ENCODE measurements at places on chromosomes 12 and 14.

- no peak for DNase-seq
Observed at GRCh38 chr12:132095520-132096409, 48.4 kb downstream of the DDX51 start.

DNA sequence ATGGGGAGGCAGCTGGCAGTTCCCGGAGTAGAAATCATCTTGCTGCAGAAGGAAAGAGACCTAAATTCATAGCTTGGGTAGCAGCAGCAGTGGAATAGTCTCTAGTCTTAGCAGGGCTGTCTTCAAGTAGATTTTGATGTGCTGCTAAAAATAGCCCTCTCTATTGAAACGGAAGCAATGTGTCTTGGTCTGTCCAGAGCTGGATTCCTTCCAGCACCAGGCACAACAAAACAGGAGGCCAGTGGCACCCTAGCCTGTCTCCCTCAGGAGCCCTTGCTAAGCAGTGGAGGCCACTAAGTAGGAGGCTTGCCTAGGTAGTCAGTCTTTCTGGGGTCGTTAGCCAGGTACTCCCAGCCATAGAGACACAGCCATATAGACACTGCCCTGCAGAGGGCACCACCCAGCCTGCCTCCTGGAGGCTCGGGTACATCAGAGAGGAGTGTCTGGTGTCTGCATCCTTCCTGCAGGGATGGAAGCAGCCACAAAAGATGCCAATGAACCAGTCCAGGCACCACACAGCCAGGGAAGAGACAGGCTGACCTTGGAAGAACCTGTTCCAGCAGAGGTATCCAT, 97.5 kb downstream of the CRACR2A start:
- peak; percentile 14 for DNase-seq

GRCh38 chr14:103710771-103711377, 4.4 kb downstream of the XRCC3 start:
- no peak for DNase-seq

- DNase-seq = no peak
Observed at GRCh38 chr12:100899301-100899700, 104.7 kb downstream of the ANO4 start.

GRCh38 chr14:61652526-61653262, 42.6 kb upstream of the HIF1A start:
- DNase-seq = peak; percentile 22

GRCh38 chr14:99733211-99733539, 49.1 kb downstream of the CYP46A1 start:
- no peak for DNase-seq

GRCh38 chr12:108634341-108634751, 652 bp upstream of the SELPLG start:
- peak; percentile 32 for DNase-seq

DNA sequence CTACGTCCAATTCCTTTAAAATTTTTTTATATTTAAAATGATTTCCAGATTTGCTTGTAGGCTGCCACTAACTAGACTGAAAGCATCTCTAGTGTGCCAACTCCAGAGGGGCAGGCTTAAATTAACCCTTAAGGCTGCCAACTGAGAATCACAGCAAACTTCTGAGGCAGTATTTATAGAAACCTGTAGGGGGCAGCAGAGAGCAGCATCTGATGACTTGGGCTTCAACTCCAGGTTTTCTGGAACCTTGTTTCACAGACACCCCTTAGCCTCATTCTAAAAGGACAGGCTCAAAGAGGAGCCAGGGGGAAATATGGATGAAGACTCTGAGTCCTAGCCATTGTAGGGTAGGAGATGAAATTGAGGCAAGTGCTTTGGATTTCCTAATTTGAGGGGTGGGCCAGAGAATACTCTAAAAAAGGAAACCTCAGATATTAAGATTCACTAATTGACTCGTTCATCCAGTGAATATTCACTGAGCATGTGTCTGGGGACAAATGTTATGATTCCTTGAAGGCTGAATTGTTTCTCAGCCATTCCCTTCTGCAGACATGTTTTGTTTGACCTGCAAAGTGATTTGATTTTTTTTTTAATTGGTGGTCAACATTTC, 63.3 kb upstream of the HSPB8 start:
- peak; percentile 35 for DNase-seq

DNA sequence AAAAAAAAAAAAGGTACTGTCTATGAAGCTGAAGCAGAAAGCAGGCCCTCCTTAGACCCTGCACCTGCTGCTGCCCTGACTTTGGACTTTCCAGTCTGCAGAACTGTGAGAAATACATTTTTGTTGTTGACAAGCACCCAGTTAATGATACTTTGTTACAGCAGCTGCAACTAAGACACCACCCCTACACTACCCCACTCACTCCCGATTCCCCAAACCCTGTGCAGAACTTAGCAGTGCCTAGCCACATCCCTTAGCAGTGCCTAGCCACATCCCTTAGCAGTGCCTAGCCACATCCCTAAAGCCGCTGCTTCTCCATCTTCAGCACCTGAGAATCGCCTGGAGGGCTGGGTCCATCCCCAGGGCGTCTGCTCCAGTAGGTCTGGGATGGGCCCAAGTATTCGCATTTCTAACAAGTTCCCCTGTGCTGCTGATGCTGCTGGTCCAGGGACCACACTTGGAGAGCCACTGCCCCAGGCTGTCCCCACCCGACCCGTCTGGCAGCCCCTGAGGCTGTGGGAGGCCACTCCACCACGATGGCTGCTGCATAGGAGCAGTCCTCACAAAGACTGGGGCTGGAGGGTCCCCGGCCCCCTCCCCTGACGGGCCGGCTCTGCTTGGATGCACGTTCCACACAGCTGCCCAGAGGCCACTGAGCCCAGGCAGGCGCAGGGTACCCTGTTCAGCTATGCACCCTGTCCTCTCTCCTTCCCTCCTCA, 10.8 kb upstream of the PPP1R13B start:
- DNase-seq = no peak

- DNase-seq = peak; percentile 81
Observed at GRCh38 chr14:96100161-96101064, 61.3 kb downstream of the C14orf132 start.

DNA sequence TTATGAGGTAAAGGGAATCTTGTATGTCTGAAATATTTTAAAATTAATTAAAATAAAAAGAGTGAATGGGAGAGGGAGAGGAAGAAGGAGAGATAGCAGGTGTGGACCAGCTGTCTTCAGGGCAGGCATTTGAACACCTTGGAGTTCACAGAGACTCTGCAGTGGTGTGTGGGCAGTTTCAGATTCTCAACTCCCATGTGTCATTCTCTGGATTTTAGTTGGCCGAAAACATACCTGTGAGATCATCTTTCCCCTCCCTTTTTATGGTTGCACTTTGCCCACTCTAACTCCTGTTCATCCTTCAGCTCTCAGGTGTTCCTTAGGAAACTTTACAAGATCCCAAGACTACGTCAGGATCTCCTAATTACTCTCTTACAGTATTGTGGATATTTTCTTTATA, 108.1 kb downstream of the ERC1 start:
- DNase-seq = no peak

DNA sequence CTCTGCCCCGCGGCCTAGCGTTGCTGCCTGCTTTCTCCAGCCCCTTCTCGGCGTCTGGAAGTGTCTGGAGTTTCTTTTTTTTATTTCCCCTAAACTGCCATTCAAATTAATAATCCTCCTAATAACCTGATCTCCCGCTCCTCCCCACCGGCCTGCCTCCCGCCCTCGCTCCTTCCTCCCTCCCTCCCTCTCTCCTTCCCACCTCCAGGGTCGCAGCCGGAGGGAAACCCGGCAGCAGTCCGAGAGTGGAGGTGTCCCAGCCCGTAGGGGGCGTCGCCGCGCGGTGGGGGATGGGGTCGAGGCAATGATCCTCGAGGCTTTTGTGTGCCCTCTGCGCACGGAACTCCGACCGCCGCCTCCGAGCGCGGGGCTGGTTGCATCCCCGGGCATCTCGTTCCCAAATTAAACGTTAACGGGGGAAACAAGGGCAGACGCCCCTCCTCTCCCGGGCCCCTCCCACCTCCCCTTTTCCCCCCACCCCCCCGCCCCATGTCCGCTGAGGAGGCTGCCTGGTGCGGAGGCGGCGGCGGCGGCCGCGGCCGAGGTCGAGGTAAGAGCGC, 1.0 kb upstream of the SOCS2 start:
- peak; percentile 58 for DNase-seq

GRCh38 chr14:50520947-50521815, 11.2 kb downstream of the MAP4K5 start:
- peak; percentile 87 for DNase-seq

- DNase-seq = peak; percentile 98
Observed at GRCh38 chr12:1474041-1474573, 120.3 kb downstream of the FBXL14 start.

GRCh38 chr12:2454601-2455177, 340.1 kb upstream of the FKBP4 start:
- DNase-seq = no peak

DNA sequence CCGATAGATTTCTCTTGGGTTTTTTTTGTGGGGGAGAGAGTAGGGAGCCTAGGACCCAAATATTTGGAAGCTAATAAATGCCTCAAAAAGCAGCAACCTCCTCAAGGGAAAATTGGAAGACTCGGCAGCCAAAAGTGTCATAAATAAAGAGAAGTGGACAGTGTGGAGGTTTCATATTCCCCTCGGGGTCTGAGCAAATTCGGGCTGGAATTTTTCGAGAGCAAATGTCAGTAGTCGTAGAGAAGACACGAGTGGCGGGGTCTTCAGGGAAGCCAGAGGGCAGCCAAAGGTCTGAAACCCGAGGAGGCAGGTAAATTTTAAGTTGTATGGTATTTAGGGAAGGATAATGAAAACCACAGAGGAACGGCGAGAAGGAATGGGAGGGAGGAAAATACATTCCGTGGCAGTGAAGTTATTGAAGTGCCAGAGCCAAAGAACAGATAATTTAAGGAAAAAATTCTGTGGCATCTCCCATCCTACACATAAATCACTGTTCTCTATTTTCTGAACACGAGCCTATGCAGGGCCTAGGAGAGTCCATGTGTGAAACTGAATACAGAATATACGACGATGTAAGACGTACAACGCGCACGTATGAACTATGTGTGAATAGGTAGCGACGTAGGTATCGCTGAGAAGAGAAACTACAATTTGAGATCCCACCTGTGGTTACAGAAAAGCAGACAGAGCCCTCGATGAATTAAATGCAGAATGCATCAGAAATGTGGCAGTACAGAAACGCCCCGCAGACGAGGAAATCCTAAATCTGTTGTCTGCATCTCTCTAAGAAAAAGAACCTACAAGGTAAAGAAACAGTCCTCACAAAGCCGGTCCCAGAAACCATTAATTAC, 12.9 kb downstream of the BCL11B start:
- peak; percentile 47 for DNase-seq

GRCh38 chr12:124750787-124751471, 112.7 kb downstream of the SCARB1 start:
- DNase-seq = no peak

GRCh38 chr12:65656891-65657351, 167.4 kb upstream of the HMGA2 start:
- DNase-seq = peak; percentile 98

DNA sequence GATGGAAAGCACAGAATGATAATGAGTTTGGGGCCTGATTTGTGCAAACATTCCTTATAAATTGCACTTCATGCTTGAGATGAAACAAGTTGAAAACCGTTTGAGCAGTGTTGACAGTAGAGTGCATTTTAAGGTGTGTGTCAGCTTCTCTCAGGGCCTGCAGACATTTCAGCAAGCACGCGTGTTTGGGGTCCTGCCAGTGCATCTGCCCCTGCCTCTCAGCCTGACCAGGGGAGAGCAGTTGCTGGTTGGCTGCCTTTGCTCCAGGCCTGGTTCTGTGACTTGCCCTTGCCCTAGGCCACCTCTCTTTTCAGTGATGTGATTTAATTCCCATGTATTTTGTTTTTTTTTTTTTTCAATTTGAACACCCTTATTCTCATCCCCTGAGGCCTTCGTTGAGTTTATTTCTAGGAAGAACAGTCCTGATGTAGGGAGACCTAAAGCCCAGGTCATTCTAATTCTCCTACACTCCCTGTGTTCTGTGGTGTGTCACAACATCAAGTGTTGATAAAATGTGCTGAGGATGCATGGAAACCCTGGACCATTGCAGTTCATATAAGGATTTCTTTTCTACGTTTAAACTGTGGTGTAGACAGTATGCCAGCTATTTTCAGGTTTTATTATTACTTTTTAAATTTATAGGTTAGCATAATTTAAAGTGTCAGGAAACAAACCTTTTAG, 40.1 kb upstream of the AMN start:
- DNase-seq = no peak

GRCh38 chr14:63343878-63344277, 25.1 kb upstream of the GPHB5 start:
- peak; percentile 74 for DNase-seq

DNA sequence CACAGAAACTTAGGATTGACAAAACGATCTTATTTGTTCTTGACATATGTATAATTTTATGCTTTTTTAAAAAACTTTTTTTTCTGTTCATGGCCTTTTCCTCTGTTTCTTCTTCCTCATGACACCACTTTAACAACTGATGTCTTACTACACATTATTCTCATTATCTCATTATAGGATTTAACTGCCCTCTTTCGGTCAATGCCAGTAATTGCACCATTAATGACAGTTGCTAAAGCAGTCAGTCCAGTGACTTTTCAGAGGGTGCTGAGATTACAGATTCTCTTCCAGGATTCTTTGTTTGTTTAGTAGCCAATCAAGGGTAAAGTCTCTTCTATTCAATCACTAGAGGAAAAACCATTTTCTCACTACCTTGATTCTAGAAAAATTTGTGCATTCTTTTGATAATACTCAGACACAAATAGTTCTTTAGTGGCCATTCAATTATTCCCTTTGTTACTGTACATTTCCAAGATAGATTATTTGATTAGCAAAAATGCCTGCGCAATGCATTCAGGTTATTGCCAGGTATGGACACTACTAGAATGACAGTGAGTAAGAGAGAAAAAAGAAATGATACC, 50.1 kb downstream of the KLRG1 start:
- peak; percentile 53 for DNase-seq

GRCh38 chr12:101727098-101727497, 12.2 kb downstream of the SYCP3 start:
- no peak for DNase-seq

DNA sequence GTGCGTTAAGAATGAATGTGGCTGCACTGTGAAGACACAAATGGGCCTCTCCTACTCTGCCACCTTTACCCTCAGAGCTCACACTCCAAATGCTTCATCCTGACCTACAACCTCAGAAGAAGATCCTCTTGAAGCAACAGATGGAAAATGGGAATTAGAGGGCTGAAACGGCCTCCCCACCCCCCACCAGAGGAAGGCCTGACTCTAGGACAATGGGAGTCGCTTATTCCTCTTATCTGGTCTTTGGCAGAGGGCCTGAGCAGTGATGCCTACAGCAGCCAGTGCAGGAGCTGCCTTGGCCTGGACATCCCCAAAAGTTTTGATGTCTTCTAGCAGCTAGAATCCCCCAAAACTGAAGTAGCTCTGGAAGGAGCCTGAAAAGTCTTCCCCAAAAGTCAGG, 29.2 kb downstream of the BTBD7 start:
- DNase-seq = no peak

- no peak for DNase-seq
Observed at GRCh38 chr14:78767436-78767835, 597.3 kb downstream of the NRXN3 start.

- no peak for DNase-seq
Observed at GRCh38 chr12:121611306-121611705, 15.0 kb upstream of the ORAI1 start.

DNA sequence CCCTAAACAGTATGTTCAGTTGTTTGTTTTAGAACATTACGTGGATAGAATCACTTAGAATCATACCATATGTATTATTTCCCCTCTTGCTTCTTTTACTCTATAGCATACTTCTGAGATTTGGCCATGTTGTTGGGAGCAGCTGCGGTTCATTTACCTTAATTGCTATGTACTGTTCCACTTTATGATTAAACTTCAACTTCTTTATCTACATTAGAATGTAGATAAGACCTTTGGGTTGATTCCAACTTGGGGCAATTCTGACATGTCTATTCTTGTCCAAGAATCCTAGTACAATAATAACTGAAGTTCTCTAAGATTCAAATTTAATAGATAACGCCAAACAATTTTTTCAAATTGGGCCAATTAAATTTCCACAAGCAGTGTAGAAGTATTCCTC, 80.7 kb downstream of the GRIN2B start:
- no peak for DNase-seq
